Calu3 (cell line): ENCODE measurements at places on chromosomes 12 and 14. TPM values are rescaled to one million over a fixed set of nuclear protein-coding genes. Genes with fewer than 3 reads are reported as not detected.

DNA sequence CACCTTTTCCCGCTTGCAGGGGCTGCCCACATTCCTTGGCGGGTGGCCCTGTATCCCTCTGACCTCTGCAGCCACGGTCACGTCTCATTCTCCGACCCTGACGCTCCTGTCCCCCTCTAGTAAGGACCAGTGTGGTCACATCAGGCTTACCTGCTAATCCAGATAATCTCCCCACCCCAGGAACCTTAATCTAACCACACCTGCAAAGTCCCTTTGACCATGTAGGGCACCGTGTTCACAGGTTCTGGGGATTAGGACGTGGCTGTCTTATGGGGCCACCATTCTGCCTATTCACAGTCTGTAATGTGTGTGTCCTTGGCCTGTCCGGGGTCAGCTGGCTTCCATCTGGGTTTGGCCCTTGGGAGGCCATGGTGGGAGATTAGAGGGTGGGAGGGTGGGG is 368.9 kb downstream of the AACS start:
- H3K4me3 ChIP-seq = no peak overlapping the region
- H3K4me1 ChIP-seq = no peaks in the 10 kb centered on the region
- H3K36me3 ChIP-seq = no peaks in the 10 kb centered on the region

DNA sequence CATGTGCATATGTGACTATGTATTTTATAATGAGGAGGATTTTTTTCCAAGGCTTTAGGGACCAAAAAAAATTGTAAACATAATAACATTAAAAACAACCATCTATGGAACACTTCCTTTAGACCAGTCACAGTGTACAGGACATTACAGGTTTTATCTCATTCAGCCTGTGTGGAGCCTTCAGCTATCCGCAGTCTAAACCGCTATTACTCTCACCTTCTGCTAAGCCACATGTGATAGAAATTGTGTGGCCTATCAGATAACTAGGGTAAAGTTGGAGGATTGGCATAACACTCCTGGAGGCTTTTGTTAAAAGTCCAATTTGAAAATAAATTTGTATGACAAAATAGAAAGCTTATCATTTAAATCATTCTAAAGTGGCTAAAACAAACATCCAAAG is 281.2 kb upstream of the TMTC1 start:
- no peaks in the 10 kb centered on the region for H3K27me3 ChIP-seq
- H3K27ac ChIP-seq = no peak overlapping the region
- DNase-seq = no peak
- no peaks in the 10 kb centered on the region for H3K36me3 ChIP-seq

- no peak for DNase-seq
- no peaks in the 10 kb centered on the region for H3K4me1 ChIP-seq
- H3K4me3 ChIP-seq = no peak overlapping the region
- H3K27ac ChIP-seq = no peak overlapping the region
These were observed 894.0 kb downstream of the NRXN3 start for GRCh38 chr14:79064214-79064613.

- DNase-seq = no peak
- H3K27me3 ChIP-seq = no peaks in the 10 kb centered on the region
- H3K27ac ChIP-seq = no peak overlapping the region
- H3K4me3 ChIP-seq = no peak overlapping the region
- H3K4me1 ChIP-seq = no peaks in the 10 kb centered on the region
- no peaks in the 10 kb centered on the region for H3K36me3 ChIP-seq
These were observed 53.4 kb upstream of the NAV3 start for GRCh38 chr12:77777274-77777673.

GRCh38 chr14:33335366-33335765 is 396.7 kb downstream of the NPAS3 start:
- no peaks in the 10 kb centered on the region for H3K4me1 ChIP-seq
- no peak for DNase-seq
- no peaks in the 10 kb centered on the region for H3K27me3 ChIP-seq
- no peak overlapping the region for H3K27ac ChIP-seq
- no peak overlapping the region for H3K4me3 ChIP-seq

DNA sequence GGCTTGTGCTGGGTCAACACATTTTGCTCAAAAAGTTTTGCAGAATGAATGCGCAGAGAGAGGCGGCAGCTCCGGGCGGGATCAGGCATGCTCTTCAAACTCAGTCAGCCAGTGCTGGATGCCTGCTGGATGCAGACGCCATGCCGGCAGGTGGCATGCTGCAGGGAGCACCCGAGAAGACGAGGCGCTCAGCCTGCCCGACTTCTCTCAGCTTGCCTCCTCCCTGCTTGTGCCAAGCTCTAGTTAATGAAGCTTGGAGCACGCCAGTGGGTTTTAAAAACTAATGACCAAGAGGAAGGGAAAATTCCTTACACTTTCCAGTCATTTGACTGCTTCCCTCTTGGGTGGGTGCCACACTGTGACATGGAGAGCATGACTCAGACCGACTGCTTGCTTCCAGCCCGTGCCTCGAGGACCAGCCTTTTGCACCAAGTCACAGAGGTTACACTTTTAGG is 39.8 kb downstream of the SLC24A4 start:
- H3K27me3 ChIP-seq = peaks cover 83% of the 10 kb centered on the region
- no peak overlapping the region for H3K27ac ChIP-seq
- no peaks in the 10 kb centered on the region for H3K4me1 ChIP-seq
- H3K4me3 ChIP-seq = no peak overlapping the region
- no peaks in the 10 kb centered on the region for H3K36me3 ChIP-seq

DNA sequence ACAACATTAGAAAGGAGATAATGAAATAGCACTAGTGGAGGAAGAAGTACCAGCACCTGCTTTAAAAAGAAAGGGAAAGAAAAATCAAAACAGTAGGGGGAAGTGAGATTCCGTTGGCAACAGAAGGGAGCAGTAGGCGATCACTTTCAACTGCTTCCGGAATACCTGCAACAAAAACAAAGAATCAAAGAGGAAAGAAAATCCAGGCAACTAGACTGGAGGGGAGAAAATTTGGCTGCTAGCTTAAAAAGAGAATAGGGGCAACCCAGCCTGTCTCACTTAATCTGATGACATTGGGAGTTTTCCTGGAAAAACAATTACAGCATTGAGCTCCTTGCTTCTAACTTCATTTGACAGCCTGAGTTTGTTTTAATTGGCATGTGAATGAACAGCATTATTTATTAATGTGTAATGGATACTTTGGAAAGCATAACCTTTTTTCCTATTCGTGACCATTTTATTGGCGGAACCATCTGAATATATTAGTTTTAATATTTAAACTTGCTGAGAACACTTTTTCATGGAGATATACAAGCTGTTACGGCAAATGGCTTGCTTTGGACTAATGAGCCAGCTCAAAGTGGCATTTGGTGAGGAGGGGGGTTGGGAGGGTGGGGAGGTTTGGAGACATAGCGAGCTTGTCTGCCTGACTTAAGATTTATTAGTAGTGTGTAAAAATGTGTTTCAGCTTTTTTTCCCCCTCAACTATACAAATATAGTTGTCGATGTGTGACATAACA is 2.5 kb upstream of the DACT1 start:
- no peak overlapping the region for H3K27ac ChIP-seq
- H3K27me3 ChIP-seq = peaks cover 83% of the 10 kb centered on the region

- no peak overlapping the region for H3K4me3 ChIP-seq
- no peak overlapping the region for H3K27ac ChIP-seq
- peaks cover 78% of the 10 kb centered on the region for H3K27me3 ChIP-seq
- H3K36me3 ChIP-seq = no peaks in the 10 kb centered on the region
- DNase-seq = no peak
These were observed 52.1 kb upstream of the DCD start for GRCh38 chr12:54700301-54700700.

GRCh38 chr12:132366341-132366861 is 37.0 kb upstream of the GALNT9 start:
- no peaks in the 10 kb centered on the region for H3K4me1 ChIP-seq
- no peak overlapping the region for H3K4me3 ChIP-seq
- peaks cover 10% of the 10 kb centered on the region for H3K36me3 ChIP-seq
- no peak overlapping the region for H3K27ac ChIP-seq

GRCh38 chr14:99952453-99952852 is 112.8 kb upstream of the EVL start:
- H3K4me1 ChIP-seq = no peaks in the 10 kb centered on the region
- no peak overlapping the region for H3K27ac ChIP-seq
- no peak for DNase-seq
- no peaks in the 10 kb centered on the region for H3K36me3 ChIP-seq

Gene LRRC10
- total RNA-seq = not detected in 2 replicates

Gene IL22
- total RNA-seq = not detected in 2 replicates

Gene GCN1
- total RNA-seq = 168 and 188 TPM in 2 replicates

Gene SIRT4
- 1.1 and 1.6 TPM in 2 replicates for total RNA-seq

Gene NTF3
- not detected in 2 replicates for total RNA-seq

Gene SELPLG
- 0.54 and 0.76 TPM in 2 replicates for total RNA-seq
